RPMI7951 (cell line): ENCODE measurements at places on chromosomes 1 and 21. TPM values are rescaled to one million over a fixed set of nuclear protein-coding genes. Genes with fewer than 3 reads are reported as not detected.

Gene RNU1-3
- under 0.01 TPM in 1 of 2 replicates, not detected in the other for total RNA-seq

Gene CD101
- total RNA-seq, result 0.39 and 0.48 TPM in 2 replicates

Gene DPT
- total RNA-seq, result 71.3 and 75.6 TPM in 2 replicates

Gene DNASE2B
- total RNA-seq, result not detected in 2 replicates

Gene PTPRC
- total RNA-seq, result 0.12 and 0.98 TPM in 2 replicates

Gene SPRR2B
- not detected in 2 replicates for total RNA-seq

Gene FCMR
- 0.68 and 1.7 TPM in 2 replicates for total RNA-seq

- DNase-seq, result no peak
These were observed 19.9 kb downstream of the TLR5 start for GRCh38 chr1:223123011-223123610.

DNA sequence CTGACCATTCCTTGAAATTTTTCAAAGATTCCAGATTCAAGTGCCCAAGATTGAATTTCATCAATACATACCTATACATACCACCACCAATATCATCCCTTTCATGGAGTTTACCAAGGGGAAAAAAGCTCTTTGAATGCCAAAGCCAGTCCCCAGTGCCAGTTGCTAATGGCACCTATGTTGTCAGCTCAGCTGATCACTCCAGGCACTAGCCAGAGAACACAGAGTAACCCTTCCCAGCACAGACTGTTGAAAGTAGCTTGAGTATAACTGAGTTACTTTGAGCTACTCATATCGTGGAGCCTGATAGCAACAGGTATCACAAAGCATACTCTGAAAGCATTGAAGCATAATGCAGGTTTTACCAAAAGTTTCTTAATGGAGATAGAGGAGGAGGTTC lies 133.9 kb upstream of the NFIA start:
- DNase-seq, result no peak

DNA sequence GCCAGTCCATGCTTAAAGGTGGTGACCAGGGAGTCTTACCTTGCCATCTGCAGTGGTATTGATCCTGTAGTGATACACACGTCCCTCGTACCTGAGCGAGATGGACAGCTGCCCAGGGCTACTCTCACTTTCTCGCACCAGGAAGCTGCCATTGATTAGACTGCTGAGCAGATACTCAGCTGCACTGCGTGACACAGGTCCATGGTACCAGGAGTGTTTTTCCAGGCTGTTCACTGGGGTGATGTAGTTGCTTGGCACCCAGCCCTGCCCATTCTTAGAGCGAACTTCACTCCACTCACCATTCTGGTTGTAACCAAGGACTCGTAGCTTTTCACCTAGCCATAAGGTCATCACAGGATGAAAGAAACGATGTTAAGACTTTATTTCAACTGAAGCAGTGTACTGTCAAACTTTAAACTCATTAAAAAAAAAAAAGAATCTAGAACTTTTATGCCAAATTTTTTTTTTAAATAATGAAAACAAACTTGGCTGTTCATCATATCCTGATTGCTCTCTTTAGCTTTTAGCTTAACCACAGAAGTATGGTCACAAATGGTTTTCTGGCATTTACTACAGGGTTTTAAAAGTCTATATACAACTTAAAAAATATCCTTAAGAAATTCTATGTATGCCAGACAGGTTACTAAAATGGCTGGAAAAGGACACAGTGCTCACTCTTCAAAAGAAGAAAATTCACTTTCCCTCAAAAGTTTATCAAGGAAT lies 44.6 kb downstream of the TOR3A start:
- DNase-seq, result peak; percentile 29

- no peak for DNase-seq
These were observed 121.3 kb downstream of the SEC16B start for GRCh38 chr1:177848577-177848976.

DNA sequence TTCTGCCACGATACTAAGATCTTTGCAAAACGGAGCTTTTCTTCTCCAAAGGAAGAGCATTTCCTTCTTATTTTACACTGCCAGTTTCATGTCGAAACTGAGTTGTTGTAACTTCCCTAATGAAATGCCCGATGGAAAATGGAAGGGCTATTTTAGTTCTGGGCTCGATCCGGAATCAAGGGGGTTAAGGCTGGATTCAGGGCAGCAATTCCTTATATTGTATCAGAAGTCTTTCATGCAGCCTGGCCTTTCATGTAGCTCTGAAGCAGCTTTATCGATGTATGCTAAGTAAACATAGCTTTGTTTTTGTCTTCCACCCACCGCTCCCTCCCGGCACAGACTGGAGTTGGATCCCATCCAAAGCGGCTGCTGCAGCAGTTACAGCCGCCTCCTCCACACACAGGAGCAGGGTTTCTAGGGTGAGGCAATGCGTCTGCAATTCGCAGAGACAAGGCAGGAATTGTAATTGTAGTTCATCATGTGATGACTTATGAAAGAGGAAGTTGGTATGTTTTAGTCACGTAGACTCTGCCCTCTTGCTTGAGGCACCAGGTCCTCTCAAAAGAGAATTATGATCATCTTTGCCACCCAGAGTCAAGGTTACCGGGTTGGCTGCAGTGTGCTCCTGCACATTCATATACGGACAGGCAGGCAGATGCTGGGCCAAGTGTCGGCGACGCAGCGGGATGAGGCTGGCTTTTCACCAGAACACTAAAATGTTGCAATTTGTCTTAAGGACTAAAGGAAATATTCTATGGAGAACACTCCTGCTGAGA lies 2.6 kb upstream of the IRF2BP2 start:
- peak; percentile 99 for DNase-seq

DNA sequence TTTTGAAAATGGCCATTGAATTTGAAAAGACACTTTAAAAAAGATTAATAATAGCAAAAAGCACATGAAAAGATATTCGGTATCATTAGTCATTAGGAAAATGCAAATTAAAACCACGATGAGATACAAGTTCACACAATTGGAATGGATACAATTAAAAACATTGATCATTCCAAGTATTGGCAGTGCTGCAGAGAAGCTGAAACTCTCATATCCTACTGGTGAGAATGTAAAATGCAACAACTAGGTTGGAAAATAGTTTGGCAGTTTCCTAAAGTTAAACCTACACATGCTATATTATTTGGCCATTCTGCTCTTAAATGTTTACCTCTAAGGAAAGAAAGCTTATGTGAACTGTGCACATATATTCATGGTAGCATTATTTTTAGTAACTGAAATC lies 838.7 kb upstream of the PRMT6 start:
- no peak for DNase-seq

DNA sequence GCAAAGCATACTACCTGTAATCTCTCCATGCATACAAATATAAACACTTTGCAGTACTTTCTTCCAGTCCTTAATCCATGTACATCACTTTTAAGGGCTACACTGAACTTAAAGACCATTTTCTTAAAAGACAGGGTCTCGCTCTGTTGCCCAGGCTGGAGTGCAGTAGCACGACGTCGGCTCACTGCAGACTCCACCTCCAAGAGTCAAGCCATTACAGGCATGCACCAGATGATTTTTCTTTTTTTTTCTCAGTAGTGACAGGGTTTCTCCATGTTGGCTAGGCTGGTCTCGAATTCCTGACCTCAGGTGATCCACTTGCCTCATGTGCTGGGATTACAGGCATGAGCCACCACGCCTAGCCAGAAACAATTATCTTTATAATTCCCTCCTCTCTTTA lies 22.9 kb downstream of the PUM1 start:
- DNase-seq, result no peak

- peak; percentile 39 for DNase-seq
These were observed 10.8 kb upstream of the BCAR3 start for GRCh38 chr1:93692451-93692861.

DNA sequence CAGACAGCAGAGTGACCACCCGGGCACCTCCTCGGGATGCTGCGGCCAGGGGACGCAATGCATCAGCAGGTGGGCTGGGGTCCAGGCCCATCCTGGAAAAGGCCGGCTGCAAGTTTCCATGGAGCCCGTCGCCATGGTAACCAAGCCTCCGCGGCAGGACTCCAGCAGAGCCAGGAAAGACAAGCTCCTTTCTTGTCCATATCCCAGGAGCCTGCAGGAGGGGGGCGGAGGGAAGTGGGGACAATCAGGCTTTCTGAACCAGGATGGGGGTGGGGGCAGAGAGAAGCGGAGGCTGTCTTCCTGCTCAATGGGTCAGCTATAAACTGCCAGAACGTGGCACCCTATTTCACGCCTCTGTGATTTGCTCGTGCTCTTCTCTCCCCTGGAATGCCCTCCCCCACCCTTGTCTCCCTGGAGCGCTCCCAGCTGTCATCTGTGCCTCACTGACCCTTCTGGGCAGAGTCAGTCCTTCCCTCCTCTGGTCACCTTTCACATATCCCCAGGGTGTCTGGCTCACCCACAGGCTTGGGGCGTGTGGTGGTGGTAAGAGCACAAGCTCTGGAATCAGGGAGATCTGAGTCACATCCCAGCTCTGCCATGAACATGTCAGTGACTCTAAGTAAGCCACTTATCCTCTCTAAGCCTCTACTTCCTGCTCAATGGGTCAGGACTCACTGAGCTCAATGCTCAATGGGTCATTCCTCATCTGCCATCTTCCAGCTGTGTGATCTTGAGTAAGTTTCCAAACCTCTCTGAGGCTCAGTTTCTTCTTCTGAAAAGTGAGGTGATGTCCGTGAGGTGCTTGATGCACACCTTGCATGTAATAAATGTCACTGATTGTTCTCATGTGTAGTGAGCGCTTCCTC lies 58.9 kb upstream of the LAPTM5 start:
- peak; percentile 99 for DNase-seq

GRCh38 chr1:186750257-186750656 lies 70.0 kb upstream of the PTGS2 start:
- DNase-seq, result no peak

GRCh38 chr1:109567877-109568672 lies 19.7 kb downstream of the GNAI3 start:
- no peak for DNase-seq

DNA sequence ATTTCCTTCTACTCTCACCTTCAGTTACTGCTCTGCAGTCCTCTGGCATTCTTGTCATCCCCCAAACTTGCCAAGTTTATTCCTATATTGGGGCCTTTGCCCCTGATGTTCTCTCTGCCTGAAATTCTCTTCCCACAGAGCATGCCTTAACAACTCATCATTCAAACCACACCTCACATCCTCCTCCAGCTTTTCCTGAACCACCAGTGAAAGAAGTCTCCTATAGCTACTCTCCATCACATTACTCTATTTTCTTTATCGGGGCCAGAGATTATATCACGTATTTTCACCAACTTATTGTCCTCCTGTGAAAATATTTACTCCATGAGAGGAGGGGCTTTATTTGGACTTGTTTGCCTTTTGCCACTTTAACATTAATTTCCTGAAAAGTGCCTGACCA lies 32.1 kb downstream of the EXTL2 start:
- peak; percentile 61 for DNase-seq

GRCh38 chr21:31554511-31555022 lies 104.9 kb upstream of the SOD1 start:
- DNase-seq, result peak; percentile 68

DNA sequence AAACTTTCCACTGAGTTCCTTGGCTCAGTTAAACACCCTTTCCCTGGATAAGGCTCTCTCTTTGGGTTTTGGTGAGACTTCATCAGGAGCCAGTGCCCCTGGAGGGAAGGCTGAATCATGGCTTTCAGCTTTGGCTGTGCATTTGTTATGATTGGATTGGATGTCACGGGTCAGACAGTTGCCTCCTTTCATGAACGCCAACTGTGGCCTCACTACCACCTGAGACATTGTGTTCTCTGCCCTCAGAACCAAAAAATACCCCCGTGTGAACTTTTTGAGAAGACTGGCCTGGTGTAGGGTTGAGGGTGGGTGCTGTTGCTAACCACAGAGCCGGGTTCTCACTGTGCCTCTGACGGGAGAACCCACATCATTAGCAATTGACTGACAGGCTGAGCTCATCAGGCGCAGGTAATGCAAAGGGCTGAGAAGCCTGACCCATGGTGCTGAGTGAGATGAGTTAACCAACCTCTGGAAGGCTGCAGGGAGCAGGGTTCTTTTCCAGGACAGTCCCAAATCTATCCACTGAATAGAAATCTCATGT lies 65.6 kb downstream of the HHAT start:
- peak; percentile 81 for DNase-seq

DNA sequence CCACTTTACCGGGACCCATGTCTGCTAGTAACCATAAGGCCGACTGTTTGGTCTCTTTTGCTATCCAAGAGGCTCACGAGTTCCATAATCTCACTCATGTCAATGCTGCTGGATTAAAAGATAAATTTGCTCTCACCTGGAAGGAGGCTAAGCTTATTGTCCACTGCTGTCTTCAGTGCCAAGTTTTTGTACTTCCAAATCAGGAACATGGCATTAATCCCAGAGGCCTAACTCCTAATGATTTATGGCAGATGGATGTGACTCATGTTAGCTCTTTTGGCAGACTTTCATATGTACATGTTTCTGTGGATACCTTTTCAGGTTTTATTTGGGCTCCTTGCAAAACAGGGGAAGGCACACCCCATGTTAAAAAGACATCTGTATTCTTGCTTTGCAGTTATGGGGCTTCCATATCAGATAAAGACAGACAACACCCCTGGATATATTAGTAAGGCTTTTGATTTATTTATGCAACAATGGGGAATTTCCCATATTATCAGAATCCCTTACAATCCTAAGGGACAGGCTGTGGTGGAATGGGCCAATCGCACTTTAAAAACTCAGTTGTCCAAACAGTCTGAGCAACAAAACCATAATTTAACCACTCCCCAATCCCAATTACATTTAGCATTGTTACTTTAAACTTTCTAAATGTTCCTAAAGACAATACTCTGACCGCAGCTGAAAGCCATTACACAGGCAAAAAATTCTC lies 162.7 kb downstream of the IER5 start:
- peak; percentile 78 for DNase-seq

- peak; percentile 84 for DNase-seq
These were observed 65.7 kb downstream of the DISP1 start for GRCh38 chr1:222880587-222880986.

GRCh38 chr1:192061556-192061955 lies 96.7 kb upstream of the RGS18 start:
- DNase-seq, result no peak

GRCh38 chr1:118204648-118205047 lies 19.6 kb upstream of the SPAG17 start:
- DNase-seq, result no peak

DNA sequence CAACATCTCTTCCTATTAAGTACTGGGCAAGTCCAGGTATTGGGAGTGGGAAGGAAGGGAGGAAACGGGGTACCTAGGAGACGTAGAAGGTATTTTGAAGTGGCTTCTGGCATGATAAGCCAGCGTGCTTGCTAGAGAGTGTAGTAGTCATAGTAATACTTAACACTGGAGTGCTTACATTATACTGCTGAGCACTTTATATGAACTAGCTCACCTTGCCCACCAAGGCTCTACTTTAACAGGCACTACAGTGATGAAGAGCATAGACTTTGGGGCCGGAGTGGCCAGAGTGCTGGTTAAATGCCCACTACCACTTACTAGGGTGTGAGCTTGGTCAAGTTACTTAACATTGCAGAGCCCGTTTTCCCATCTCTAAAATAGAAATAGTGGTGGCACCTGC lies 61.7 kb downstream of the ACP6 start:
- no peak for DNase-seq
